ENCODE measurements at places on chromosomes 16 and 17. TPM values are rescaled to one million over a fixed set of nuclear protein-coding genes. Genes with fewer than 3 reads are reported as not detected.

BCKDK gene
- total RNA-seq, result 24.5 TPM

PPP1R27 gene
- not detected for total RNA-seq

LIMD2 gene
- 227 TPM for total RNA-seq

NACA2 gene
- not detected for total RNA-seq

GRCh38 chr16:27920391-27920891, 143.1 kb downstream of the GSG1L start:
- no peaks in the 10 kb centered on the region for H3K36me3 ChIP-seq
- no peak overlapping the region for H3K4me3 ChIP-seq
- no peak overlapping the region for H3K27ac ChIP-seq
- no peak for DNase-seq
- no peaks in the 10 kb centered on the region for H3K4me1 ChIP-seq

GRCh38 chr16:59905131-59905530, 1171.0 kb upstream of the GOT2 start:
- H3K27ac ChIP-seq, result no peak overlapping the region
- H3K27me3 ChIP-seq, result no peaks in the 10 kb centered on the region
- no peaks in the 10 kb centered on the region for H3K36me3 ChIP-seq
- DNase-seq, result no peak
- H3K4me1 ChIP-seq, result no peaks in the 10 kb centered on the region

GRCh38 chr16:26598061-26598460, 468.7 kb upstream of the C16orf82 start:
- peaks cover 13% of the 10 kb centered on the region for H3K27me3 ChIP-seq
- peak overlapping the region; percentile 67 for H3K4me3 ChIP-seq
- H3K36me3 ChIP-seq, result peaks cover 12% of the 10 kb centered on the region
- DNase-seq, result peak; percentile 84
- H3K4me1 ChIP-seq, result peaks cover 73% of the 10 kb centered on the region

GRCh38 chr17:51091635-51092034, 29.0 kb downstream of the SPAG9 start:
- no peak overlapping the region for H3K4me3 ChIP-seq
- H3K27me3 ChIP-seq, result no peaks in the 10 kb centered on the region
- no peak for DNase-seq
- no peak overlapping the region for H3K27ac ChIP-seq
- peaks cover 29% of the 10 kb centered on the region for H3K4me1 ChIP-seq
- no peaks in the 10 kb centered on the region for H3K36me3 ChIP-seq

DNA sequence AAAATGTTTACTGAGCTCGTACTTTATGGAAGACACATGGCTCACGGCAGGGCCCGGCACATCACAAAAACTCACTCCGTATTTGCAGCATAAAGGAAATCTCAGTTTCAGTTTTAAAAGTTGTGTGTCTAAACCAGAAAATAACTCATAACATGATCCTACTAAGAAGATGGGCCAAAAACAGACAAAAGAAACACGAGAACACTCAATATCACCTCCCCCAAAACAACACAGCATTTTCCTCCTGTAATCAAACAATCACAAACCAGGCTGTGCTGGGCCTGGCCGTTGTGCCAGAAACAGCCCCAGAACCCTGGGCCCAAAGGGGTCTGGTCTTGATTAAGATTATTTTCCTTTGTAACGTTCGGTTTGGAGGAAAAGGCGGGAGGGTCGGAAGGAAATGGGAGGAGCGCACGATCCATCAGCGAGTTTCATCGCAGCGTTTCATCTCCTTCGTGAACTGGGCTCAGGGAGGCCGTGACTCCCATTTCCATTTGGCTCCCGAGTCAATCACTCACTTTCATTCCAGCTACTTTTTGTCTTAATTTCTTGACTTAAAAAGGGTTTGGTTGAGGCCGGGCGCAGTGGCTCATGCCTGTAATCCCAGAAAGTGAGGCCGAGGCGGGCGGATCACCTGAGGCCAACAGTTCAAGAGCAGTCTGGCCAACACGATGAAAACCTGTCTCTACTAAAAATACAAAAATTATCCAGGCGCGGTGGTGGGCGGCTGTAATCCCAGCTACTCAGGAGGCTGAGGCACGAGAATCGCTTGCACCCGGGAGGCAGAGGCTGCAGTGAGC, 61.4 kb downstream of the NXN start:
- H3K27ac ChIP-seq, result no peak overlapping the region
- no peak overlapping the region for H3K4me3 ChIP-seq
- H3K27me3 ChIP-seq, result peaks cover 11% of the 10 kb centered on the region
- no peaks in the 10 kb centered on the region for H3K4me1 ChIP-seq

DNA sequence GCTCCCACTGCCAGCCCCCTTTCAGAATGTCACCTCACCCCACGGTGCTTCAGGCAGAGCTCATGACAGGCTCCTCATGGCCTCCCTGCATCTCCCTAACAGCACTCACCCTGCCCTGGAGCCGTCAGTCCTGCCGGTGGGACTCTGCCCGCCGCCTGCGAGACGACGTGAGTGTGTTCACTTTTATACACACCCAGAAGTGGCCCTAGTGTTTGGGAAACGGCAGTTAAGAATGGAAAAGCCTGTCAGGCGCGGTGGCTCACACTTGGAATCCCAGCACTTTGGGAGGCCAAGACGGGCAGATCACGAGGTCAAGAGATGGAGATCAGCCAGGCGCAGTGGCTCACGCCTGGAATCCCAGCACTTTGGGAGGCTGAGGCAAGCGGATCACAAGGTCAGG, 12.3 kb upstream of the CYTH1 start:
- peak overlapping the region; percentile 1 for H3K27ac ChIP-seq
- H3K36me3 ChIP-seq, result peaks cover 31% of the 10 kb centered on the region
- DNase-seq, result no peak
- H3K4me3 ChIP-seq, result no peak overlapping the region

DNA sequence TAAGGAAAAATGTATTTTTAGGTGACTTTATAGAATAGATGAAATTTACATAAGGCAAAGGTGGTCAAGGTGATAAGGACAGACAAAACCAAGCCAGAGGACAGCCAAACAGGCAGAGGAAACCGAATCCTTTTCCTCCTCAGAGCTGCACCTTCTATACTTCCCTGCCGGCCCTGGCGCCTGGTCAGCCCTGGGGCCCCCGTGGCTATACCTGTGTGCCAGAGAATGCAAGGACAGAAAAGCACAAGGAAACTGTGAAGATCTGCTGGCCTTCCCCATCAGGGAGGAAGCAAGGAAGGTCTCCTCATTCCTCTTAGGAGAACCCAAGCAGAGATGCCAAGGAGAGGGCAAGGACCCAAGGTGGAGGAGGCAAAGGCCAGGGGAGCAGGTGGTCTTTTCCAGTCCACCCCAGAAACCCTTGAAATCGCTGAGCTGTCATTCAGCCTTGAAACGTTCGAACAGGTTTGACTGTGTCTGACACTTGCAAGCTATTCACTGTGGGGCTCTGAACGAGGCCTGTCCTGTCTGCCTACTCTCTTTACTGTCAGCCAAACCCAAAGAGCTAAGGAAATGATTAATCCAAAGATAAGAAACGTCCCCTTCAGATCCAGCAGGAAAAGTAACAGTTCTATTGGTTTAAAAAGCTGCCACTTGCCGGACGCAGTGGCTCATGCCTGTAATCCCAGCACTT, 114.4 kb downstream of the XYLT1 start:
- no peak for DNase-seq
- H3K27me3 ChIP-seq, result no peaks in the 10 kb centered on the region
- peaks cover 38% of the 10 kb centered on the region for H3K4me1 ChIP-seq
- H3K27ac ChIP-seq, result no peak overlapping the region
- no peak overlapping the region for H3K4me3 ChIP-seq

GRCh38 chr17:27535975-27536374, 79.7 kb downstream of the KSR1 start:
- H3K36me3 ChIP-seq, result peaks cover 3% of the 10 kb centered on the region
- H3K4me3 ChIP-seq, result no peak overlapping the region
- no peak for DNase-seq

DNA sequence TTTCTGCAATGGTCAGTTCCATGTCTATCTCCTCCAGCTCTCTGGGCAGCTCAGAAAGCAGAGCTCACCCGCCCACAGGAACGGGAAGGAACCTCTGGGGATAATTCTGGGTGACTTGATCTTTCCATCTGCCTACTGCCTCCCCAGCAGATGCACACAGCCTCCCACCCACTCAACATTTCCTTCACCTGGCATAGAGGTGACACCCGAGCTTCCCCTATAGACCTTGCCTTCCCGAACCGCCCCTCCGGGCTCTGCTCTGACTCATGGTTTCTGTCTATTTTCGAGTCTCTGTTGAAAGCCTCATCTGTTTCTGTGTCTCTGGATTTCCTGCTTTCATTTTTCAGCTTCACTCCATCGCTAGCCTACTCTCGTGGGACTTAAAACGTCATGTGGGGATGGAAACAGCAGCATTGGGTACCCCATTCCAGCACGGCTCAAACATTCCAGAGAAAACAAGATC, 11.4 kb downstream of the GGA3 start:
- DNase-seq, result peak; percentile 76
- no peaks in the 10 kb centered on the region for H3K27me3 ChIP-seq
- H3K4me1 ChIP-seq, result peaks cover 63% of the 10 kb centered on the region
- peak overlapping the region; percentile 93 for H3K27ac ChIP-seq
- peaks cover 10% of the 10 kb centered on the region for H3K36me3 ChIP-seq

DNA sequence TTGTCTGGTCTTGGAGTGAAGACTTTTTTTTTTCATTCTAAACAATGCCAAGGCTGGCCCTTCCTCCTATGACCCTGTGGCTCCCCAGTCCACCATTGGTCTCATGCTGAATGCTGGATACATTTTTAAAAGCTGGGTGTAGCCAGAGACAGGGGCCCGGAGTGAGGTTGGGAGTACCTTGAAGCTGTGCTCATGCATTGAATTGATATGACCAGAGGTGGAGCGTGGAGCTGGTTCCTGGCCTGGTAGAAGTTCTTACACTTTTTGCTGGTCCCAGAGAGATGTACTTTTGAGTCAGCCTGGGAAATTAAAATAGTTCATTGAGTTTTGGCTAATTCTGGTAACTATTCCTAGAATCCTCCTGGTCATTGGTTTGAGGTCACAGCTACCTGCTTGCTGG, 83.6 kb downstream of the CMIP start:
- no peak overlapping the region for H3K4me3 ChIP-seq
- H3K4me1 ChIP-seq, result peaks cover 15% of the 10 kb centered on the region
- DNase-seq, result no peak
- peak overlapping the region; percentile 36 for H3K27ac ChIP-seq
- H3K36me3 ChIP-seq, result no peaks in the 10 kb centered on the region

DNA sequence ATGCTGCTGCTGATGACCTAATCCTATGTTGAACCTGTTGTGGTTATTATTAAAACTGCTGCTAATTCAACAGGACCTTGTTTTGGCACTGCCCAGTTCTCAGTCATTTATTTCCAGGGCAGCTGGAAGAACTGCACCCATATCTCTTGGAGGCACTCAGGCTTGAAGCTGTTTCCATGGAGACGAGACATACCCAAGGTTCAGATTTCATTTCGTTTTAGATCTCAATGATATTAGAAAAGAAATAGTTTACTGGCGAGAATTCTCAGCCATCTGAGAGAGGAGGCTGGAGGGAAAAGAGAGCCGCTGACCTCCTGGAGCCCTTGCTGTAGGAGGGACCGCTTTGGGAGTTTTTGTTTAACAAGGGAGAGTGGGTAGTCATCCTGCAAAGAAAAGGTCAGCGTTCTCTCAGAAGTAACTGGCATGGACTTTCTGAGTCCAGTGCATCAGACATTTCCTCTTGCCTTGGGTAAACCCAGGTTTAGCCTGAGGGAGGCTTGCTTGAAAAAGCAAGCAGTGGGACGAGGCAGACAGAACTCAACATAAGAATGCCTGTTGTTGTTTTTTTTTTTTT, 75.4 kb downstream of the YPEL2 start:
- H3K27ac ChIP-seq, result no peak overlapping the region
- peaks cover 3% of the 10 kb centered on the region for H3K36me3 ChIP-seq
- no peaks in the 10 kb centered on the region for H3K4me1 ChIP-seq
- no peaks in the 10 kb centered on the region for H3K27me3 ChIP-seq
- DNase-seq, result no peak

- H3K4me3 ChIP-seq, result no peak overlapping the region
- H3K36me3 ChIP-seq, result no peaks in the 10 kb centered on the region
- H3K4me1 ChIP-seq, result no peaks in the 10 kb centered on the region
- H3K27ac ChIP-seq, result no peak overlapping the region
- no peak for DNase-seq
Observed at GRCh38 chr17:43810823-43811222, 22.1 kb downstream of the MPP3 start.

All from activated T-cell treated with anti-CD3 and anti-CD28 coated beads, Interleukin-2, amount 50 U/mL, for 72 hours (primary cell).